ENCODE measurements at places on chromosomes 7 and 10. TPM values are rescaled to one million over a fixed set of nuclear protein-coding genes. Genes with fewer than 3 reads are reported as not detected.

DNA sequence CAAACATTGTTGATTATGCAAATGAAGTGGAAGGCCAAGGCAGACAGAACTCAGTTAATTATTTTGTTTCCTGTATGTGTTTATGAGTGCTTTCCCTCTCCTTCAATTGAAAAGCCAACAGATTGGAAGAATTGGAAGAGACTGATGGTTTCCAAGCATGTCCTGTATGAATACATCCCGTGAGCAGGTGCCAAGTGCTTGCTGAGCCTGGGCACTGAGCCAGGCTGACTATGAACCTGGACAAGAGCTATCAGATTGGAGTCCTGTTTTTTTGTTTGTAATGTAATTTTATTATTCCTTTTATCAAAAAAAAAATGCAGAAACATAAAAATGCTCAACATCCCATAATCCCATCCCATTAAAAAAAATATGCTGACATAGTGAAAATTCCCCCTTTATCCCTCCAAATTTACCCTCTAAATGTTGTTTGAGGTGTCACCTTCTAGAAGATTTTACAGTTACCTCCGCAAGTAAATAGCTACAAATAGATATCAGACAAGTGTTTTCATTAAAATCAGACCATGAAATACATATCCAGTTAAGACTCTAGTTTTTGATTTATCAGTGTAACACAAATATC, 449.5 kb downstream of the GRID1 start:
- H3K4me1 ChIP-seq = no peaks in the 10 kb centered on the region
- no peak overlapping the region for H3K4me3 ChIP-seq
- H3K27ac ChIP-seq = no peak overlapping the region
- H3K36me3 ChIP-seq = no peaks in the 10 kb centered on the region
- DNase-seq = peak; percentile 66

GRCh38 chr7:102874966-102875365, 37.8 kb upstream of the LRRC17 start:
- no peaks in the 10 kb centered on the region for H3K27me3 ChIP-seq
- H3K36me3 ChIP-seq = no peaks in the 10 kb centered on the region
- no peak for DNase-seq

DNA sequence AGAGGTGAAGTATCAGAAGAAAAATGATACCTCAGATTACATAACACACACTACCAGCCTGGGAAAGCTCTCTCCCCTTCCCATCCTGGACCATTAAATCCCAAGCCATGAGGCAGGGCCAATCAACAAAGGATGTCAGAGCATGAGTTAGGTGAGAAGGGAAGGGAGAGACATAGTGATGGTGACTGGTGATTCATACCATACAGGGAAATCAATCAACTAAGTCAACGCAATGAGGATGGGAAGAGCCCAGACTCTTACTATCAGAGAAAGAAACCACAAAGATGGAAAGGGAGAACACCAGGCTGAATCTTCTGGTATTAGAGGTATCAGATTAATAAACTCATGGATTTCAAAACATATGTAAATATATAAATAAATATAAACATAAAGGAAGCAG, 185.4 kb downstream of the KMT2E start:
- no peak for DNase-seq
- no peaks in the 10 kb centered on the region for H3K4me1 ChIP-seq
- H3K27ac ChIP-seq = no peak overlapping the region
- no peak overlapping the region for H3K4me3 ChIP-seq
- H3K27me3 ChIP-seq = no peaks in the 10 kb centered on the region

Gene PRRT4
- not detected for total RNA-seq

All from pancreas (tissue), 10 donors.